ENCODE measurements at places on chromosomes 5 and 9.

- DNase-seq, result no peak
These were observed 5.6 kb upstream of the NTNG2 start for GRCh38 chr9:132156262-132156661.

DNA sequence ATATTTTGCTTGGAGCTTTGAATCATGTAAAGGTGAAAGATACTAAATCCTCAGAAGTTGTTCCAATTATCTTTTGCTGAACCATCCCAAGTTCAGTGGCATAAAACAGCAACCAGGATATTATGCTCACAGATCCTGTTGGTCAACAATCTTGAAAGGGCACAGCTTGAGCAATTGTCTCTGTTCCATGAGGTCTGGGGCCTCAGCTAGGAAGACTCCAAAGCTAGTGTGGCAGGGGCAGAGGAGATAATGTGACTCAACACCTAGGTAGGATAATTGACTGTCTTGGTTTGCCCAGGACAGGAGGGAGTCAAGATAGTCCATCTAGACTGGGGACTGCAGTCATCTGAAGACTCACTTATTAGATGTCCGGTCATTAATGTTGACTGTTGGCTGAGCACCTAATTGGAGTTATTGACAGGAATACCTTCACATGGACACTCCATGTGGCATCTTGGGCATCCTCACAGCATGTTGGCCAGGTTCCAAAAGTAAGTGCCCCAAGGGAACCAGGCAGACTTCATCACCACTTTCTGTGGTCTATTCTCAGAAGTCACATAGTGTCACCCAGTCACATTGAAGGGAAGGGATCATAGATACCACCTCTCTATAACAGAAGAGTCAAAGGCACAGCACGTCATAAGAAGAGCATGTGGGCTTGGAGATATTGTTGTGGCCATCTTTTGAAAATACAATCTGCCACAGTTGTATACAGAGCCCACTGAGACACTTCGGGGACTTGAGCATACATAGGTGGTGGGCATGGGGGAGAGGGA lies 88.4 kb upstream of the GPBP1 start:
- no peak for DNase-seq

DNA sequence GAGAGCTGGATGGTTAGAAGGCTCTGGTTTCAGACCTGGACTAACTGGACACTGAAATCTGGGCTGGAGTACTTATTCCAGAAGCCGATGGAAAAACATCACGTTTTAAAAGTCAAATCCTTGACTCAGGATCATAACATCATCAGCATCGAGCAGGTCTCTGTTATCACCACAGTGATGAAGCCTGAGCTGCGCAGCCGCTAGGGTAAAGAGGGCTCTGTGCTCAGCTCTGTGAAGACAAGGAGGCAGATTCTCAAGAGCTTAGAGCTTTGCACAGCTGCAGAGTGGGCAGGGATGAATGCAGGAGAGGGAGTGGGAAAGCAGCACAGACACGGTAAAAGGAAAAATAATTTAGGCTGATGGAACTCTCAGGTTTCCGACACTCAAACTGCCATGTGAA lies 208.8 kb upstream of the TAS2R1 start:
- no peak for DNase-seq

DNA sequence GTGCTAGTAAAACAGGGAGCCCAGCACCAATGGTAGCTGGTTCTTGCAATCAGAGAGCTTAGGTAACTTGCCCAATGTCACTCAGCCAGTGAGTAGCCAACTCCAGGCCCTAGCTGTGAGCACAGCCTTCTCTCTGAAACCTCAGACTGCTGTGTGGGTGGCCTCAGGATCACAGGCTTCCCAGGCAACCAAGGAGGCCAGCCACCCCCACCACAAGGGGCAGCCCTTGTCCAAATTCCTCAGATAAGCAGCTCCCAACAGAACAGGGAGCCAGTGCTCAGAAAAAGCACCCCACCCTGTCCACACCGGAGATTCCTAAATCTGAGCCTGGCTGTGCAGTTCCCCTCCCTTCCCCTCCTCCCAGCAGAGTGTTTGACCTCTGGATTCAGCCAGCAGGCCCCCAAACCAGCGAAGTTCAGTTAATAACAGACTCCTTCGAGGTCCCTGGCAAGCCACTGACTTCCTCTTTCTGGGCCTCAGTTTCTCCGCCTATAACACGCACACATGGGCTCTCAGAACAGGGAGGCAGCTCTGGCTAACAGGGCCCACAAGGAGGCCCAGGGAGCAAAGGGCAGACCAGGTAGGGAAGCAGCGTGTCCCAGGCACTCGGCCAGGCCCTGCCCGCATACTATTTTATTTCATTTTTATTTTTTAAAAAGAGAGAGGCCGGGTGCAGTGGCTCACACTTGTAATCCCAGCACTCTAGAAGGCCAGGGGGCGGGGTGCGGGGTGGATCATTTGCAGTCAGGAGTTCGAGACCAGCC lies 2.7 kb downstream of the EEIG1 start:
- peak; percentile 87 for DNase-seq

DNA sequence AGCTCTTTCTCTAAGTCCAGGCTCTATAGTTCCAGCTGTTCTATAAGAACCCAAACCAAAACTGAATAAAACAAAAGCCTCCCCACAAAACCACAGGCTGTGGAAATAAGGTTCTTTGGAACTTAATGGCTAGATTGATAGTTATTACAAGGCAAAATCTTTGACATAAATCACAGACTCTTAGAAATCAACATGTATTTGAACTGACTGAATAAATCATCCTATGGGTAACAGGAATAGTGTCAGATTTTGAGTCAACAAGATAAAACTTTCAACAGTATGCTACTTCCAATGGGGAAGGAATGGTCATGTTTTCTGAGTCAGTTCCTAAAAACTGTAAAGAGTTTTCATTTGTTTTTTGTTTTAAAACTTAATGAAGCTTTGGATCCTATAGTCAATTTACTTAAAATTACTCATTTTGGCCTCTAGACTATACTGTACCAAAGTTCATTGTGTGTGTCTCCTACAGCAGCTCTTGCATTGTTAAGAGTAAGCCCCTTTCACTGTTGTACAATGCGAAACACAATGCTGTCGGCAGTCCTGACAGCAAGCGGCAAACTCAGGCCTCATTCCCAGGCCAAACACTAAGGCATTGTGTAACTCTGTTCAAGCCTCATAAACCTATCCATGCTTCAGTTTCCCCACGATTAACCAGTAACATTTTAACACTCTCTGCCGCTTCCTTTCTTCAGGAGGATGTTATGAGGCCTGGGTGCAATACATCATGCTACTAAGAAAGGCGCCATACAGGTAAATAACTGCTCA lies 134.1 kb downstream of the ARL15 start:
- no peak for DNase-seq

- DNase-seq, result no peak
These were observed 9.2 kb downstream of the TSPAN17 start for GRCh38 chr5:176656467-176656990.

DNA sequence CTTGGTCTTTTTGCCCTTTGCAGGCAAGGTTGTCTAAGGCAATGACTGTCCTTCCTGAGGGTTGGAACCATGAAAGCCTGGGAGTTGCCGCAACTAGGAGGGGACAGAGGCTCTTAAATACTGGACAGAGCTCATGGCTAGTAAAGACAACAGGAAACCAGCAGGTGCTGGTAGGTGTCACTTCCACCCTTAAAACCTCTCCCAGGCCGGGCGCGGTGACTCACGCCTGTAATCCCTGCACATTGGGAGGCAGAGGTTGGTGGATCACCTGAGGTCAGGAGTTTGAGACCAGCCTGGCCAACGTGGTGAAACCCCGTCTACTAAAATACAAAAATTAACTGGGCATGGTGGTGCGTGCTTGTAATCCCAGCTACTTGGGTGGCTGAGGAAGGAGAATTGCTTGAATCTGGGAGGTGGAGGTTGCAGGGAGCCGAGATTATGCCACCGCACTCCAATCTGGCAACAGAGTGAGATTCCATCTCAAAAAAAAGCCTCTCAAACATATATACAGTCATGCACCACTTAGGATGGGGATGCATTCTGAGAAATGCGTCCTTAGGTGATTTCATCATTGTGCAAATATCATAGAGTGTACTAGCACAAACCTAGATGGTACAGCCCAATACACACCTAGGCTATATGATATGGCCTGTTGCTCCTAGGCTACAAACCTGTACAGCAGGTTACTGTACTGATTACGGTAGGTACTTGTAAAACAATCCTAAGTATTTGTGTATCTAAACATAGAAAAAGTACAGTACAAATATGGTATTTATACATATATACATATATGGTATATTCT lies 102.7 kb downstream of the HSPA4 start:
- DNase-seq, result no peak

GRCh38 chr5:132204371-132205135 lies 23.1 kb downstream of the P4HA2 start:
- DNase-seq, result no peak
